ENCODE measurements at places on chromosomes 5 and 9. TPM values are rescaled to one million over a fixed set of nuclear protein-coding genes. Genes with fewer than 3 reads are reported as not detected.
A peak's percentile ranks its signal among the peaks of the same experiment; 100 is the strongest.

DNA sequence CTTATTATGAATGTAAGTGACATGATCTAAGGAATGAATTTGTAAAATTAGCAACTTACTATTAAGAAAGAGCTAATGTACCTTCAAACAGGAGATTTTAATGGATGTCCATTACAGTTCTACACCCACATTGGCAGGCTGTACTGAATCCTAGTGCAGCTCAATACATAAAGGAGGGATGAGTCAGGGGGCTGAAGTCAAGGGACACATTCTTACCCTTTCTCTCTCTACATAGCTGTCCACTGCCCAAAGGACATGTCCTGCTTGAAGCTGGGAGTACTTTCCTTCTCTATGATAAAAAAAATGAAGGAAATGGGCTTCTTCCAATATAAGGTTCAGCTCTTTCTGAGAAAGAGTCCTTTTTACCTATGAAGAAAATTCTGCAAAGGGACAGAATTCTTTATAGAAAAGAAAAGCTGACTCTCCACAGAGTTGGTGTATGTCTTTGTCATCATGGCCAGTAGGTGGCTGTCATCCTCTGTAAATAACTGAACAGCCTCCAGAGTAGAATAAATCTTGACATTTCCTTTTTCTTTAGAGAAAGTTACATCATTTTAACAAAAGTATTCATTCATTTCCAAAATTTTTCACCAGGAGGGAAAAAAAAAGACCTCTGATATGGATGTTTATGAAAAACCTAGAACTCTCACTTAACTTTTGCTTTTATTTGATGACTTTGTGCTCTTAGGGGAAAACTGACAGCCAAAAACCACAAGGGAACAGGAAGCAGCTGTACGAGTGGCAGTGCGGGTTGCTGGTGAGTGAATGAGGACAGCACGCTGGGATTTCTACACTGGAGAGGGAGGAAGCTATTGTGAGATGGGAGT, 13.1 kb upstream of the IFNA14 start:
- H3K4me3 ChIP-seq: no peak overlapping the region
- H3K27me3 ChIP-seq: no peaks in the 10 kb centered on the region
- no peaks in the 10 kb centered on the region for H3K36me3 ChIP-seq
- H3K27ac ChIP-seq: no peak overlapping the region
- H3K4me1 ChIP-seq: no peaks in the 10 kb centered on the region
- peak; percentile 23 for DNase-seq

GRCh38 chr5:67942421-67942820, 273.1 kb upstream of the PIK3R1 start:
- no peak overlapping the region for H3K27ac ChIP-seq
- no peaks in the 10 kb centered on the region for H3K27me3 ChIP-seq
- no peak for DNase-seq
- no peaks in the 10 kb centered on the region for H3K4me1 ChIP-seq

Gene CAMK4
- 0.27 TPM for total RNA-seq

- no peaks in the 10 kb centered on the region for H3K27me3 ChIP-seq
- no peak overlapping the region for H3K27ac ChIP-seq
- H3K36me3 ChIP-seq: no peaks in the 10 kb centered on the region
- H3K4me1 ChIP-seq: no peaks in the 10 kb centered on the region
- H3K4me3 ChIP-seq: no peak overlapping the region
Observed at GRCh38 chr5:123599171-123599570, 87.2 kb downstream of the CSNK1G3 start.

DNA sequence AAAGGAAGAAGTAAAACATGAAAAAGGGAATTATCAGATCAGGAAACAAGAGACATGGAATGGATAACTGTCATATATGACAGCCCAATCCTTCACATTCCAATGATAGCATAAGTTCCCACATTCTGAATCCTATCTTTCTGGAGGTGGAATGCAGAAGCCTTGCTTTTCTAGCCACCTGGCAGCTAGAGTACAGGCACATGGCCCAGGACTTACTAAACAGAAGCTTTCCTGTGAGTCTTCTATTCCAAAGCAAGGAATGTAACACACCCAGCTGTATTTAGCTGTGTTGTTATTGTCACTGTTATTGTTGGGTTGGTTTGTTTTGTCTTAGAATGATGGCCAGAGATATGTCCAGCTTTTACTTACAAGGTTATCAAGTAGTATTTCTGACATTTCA, 780.5 kb upstream of the ZNF608 start:
- H3K27ac ChIP-seq: no peak overlapping the region
- peaks cover 10% of the 10 kb centered on the region for H3K4me1 ChIP-seq
- no peaks in the 10 kb centered on the region for H3K27me3 ChIP-seq
- no peak overlapping the region for H3K4me3 ChIP-seq

GRCh38 chr9:81113453-81114124, 575.8 kb downstream of the TLE1 start:
- no peaks in the 10 kb centered on the region for H3K27me3 ChIP-seq
- no peak for DNase-seq
- H3K4me1 ChIP-seq: no peaks in the 10 kb centered on the region
- no peak overlapping the region for H3K4me3 ChIP-seq
- H3K27ac ChIP-seq: no peak overlapping the region

- no peak for DNase-seq
- no peak overlapping the region for H3K4me3 ChIP-seq
- peaks cover 3% of the 10 kb centered on the region for H3K27me3 ChIP-seq
- H3K36me3 ChIP-seq: no peaks in the 10 kb centered on the region
- no peaks in the 10 kb centered on the region for H3K4me1 ChIP-seq
Observed at GRCh38 chr9:16307626-16308195, 562.8 kb downstream of the BNC2 start.
